ENCODE measurements at places on chromosomes 7 and 10. TPM values are rescaled to one million over a fixed set of nuclear protein-coding genes. Genes with fewer than 3 reads are reported as not detected.

DNA sequence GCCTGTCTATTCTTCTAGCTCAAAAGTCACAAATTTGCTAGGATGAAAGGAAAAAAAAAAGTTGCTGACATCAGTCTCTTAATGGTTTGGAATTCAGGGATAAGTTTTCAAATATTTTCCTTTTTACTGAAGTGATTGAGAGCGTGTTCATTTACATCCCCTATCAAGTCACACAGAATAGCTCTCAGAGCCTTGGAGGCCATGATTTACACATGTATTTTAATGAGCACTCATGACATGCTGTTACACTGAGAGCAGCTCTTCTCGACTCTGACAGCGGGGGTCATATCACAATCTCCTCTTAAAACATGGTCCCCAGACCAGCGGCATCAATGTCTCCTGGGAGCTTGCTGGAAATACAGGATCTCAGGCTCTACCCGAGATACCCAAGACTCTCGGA lies 232.7 kb downstream of the POU6F2 start:
- DNase-seq = no peak

DNA sequence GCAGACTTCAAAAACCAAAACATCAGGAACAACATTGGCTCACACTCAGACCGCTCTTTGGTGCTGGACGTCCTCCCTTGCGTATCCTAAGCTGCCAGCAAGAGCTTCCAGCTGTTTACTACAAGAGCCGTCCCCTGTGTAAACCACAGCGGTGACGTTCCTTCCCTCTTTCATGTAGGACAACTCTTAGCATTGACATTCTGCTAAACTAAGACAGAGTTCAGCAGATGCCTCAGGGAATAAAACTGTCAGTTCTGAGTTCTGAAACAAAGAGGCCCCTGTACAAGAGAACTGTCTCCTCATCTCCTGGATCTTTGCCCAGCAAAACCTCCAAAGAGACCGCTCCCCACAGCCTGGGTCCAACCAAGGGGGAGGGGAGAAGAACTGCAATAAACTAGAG lies 57.8 kb upstream of the OPALIN start:
- no peak for DNase-seq

- no peak for DNase-seq
Measured at GRCh38 chr7:7687800-7688199, 30.6 kb downstream of the RPA3 start.

DNA sequence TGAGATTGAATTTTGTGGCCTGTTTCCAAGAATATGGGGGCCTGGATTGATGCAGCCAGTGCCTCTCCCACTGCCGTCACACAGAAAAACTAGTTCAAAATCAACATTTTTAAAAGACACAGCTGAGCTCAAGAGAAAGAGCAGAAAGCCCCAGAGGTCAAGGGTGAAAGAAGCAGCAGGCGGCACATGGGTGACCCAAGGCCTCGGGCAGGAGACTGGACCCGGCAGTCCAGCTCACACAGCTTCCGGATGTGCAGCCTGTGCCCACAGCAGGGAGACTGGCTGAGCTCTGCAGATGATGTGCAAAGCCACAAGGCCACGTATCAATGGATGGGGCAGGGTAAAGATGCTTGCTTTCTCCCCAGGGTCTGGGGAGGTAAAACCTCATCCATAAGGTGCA lies 50.4 kb upstream of the RNF32 start:
- DNase-seq = no peak

The ENTPD1 gene
- total RNA-seq = 0.37 TPM

DNA sequence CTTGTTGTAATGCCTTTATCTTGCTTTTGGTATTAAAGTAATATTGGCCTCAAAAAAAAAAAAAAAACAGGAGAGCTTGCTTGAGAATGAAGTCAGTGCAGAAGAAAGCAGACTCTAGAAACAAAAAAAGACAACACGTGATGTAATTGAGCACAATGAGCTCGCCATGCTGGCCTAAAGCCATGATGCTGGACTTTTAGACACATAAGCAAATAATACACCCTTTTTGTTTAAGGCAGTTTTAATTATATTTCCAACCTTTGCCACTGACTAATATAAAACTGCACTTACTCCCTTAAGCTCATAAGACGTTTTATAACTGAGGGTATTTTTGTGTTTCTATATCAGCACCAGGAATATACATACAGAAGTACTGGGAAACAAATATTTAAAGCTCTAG lies 798.3 kb downstream of the KCNMA1 start:
- no peak for DNase-seq

DNA sequence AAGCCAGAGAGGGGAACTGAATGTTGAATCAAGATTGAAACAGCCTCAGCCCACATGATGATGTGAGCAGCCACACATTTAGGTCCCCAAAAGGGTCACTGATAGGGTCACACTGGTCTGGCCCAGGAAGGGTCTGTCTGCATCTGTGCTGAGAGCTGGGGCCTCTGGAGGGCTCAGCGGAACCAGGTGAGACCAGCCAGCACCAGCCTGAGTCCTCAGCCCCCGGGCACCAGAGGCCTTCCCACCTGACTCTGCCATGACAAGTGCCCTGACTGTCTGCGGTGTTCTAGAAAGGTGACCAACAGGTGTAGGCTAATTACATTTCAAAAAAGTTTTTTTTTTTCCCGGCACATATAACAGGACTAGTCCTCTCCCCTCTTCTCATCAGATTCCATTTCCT lies 76.2 kb downstream of the WDR11 start:
- no peak for DNase-seq

The MOGAT3 gene
- total RNA-seq = not detected

The RARRES2 gene
- total RNA-seq = 2.1 TPM

GRCh38 chr10:119198438-119198837 lies 8.9 kb upstream of the GRK5 start:
- no peak for DNase-seq

DNA sequence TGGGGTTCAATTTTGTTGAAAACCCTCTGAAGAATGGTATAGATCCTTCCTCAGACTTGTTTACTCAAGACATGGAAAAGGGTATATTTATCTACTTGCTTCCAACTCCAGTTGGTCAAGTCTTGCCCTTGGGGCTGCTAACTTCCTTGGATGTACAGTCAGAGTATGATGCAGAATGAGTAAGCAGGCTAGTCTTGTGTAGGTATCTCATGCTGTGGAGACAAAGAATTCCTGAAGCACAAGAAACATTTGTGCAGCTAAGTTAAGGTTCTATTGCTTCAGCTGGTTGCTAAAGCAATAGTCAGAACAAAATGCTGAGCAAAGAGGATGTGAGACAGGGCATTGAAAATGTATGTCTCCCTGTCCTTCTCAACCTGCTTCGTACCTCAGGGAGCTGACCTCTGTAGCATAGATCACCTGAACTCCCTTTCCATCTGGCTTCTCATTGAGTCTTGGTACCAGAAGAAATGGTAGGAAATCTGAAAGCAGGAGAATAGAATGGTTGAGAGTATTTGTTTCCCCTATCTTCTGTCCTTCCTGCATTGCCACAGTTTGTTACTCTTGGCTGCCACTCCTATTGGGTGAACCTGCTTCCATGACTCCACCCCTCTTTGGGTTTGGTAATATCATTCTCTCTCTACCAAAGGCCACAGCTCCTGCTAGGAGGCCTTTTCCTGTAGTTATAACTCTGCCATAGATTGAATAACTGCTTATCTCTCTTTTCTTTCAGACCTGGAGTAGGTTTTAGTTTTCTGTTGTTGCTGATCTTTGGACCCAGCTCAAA lies 346.0 kb downstream of the PHF14 start:
- no peak for DNase-seq

- no peak for DNase-seq
Measured at GRCh38 chr10:132667342-132668047, 118.5 kb downstream of the NKX6-2 start.

- no peak for DNase-seq
Measured at GRCh38 chr10:100623521-100624230, 87.9 kb downstream of the HIF1AN start.

GRCh38 chr10:121598263-121599249 lies at the start of gene FGFR2:
FGFR2 (minus strand) TSS chr10:121598444; CDS start chr10:121593817, 4,627 bp downstream.
- DNase-seq = peak; percentile 56

The CPA4 gene
- total RNA-seq = 38.7 TPM

The PEX1 gene
- 13.1 TPM for total RNA-seq

GRCh38 chr10:44281089-44281613 lies 103.7 kb downstream of the CXCL12 start:
- DNase-seq = no peak

GRCh38 chr7:6545398-6546126 lies 5.7 kb downstream of the GRID2IP start:
- DNase-seq = no peak

The RADIL gene
- total RNA-seq = 5.3 TPM

- no peak for DNase-seq
Measured at GRCh38 chr7:34845666-34846361, 187.8 kb downstream of the NPSR1 start.

- DNase-seq = no peak
Measured at GRCh38 chr7:147008530-147008929, 891.9 kb downstream of the CNTNAP2 start.

The SPDYE5 gene
- total RNA-seq = not detected

DNA sequence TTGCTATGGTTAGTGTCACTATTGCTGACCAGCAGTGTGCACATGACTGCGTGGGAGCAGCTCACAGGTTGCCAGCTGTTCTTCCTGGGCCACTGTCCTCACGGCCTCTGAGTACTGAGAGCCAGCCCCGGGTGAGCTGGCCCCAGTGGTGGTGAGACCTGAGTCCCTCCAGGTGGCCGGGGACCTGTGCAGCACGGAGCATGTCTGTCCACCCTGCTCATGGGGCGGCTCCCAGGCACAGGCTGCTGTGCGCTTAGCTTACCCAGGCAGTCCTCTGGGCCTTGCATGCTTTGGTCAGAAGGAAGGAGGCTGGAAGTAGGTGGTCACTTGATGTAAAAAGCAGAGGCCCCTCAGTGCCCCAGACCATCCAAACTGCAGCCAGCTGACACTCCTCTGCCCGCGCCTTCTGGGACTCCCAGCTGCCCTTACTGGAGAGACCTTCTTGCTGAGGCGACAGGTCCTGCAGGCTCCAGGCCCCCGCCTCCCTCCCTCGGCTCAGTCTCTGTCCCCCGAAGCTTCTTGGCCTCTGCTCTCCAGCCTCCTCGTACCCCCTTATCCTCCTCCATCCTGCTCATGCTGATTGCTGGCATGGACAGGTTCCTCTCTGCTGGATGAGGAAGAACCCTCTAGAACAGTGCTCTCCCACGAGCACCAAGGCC lies 30.9 kb upstream of the DPYSL4 start:
- DNase-seq = no peak

- no peak for DNase-seq
Measured at GRCh38 chr7:96084881-96085553, 236.9 kb downstream of the SLC25A13 start.

The ASIC3 gene
- total RNA-seq = 4.4 TPM

DNA sequence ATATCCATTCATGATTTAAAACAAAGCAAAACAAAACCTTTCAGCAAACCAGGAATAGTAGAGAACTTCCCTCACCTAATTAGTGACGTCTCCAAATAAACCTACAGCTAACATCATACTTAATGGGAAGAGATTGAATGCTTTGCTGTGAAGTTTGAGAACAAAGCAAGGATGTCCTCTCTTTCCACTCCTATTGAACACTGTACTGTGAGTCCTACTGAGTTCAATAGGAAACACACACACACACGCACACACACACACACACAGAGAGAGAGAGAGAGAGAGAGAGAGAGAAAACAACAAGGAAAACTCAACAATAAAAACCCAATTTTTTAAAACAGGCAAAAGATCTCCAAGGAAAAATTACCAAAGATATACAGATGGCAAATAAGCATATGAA lies 32.3 kb downstream of the PODXL start:
- DNase-seq = no peak

The PIP4K2A gene
- total RNA-seq = 41.9 TPM

GRCh38 chr7:117565226-117565625 lies 85.4 kb downstream of the CFTR start:
- DNase-seq = no peak

DNA sequence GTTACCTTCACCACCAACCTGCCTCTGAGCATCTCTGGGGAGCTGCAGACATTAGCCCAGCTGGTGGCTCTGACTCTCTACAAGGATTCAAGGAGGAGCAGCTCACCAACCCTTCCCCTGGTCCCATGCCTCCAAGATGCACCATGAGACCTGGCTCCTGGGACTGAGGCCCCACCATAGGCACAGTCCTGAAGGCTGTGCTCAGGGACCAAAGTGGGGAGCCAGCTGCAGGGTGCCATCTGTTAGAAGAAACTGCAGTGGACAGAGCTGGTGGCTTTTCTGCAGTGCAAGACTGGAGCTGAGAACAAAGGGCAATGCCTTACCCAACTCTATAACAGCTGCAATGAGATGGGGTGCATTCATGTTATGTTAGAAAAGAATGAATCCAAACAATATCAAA lies 581.6 kb downstream of the TCERG1L start:
- no peak for DNase-seq

The TASOR2 gene
- 80.3 TPM for total RNA-seq

GRCh38 chr7:30881448-30881847 lies 30.2 kb upstream of the AQP1 start:
- no peak for DNase-seq

The TMEM236 gene
- 0.07 TPM for total RNA-seq

DNA sequence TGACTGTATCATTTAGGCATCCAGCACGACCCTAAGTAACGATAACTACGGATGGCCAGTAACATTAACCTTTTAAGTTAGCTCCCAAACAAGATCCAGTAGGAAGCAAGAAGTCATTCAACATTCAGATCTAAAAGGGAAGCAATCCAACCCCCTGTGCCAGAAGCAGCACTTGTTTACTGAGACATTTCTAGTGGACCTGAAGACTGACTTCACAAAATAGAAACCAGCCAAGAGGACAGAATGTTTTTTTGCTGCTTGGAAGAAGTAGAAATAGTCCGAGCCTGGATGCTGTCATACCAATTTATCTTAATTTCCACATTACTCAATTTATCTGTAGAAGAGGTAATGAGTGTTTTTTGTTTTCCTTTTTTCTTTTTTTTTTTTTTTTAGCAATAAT lies 88.0 kb upstream of the CTTNBP2 start:
- DNase-seq = no peak

- no peak for DNase-seq
Measured at GRCh38 chr10:103042129-103042528, 124.0 kb downstream of the CNNM2 start.

The PIK3AP1 gene
- total RNA-seq = 7.1 TPM

DNA sequence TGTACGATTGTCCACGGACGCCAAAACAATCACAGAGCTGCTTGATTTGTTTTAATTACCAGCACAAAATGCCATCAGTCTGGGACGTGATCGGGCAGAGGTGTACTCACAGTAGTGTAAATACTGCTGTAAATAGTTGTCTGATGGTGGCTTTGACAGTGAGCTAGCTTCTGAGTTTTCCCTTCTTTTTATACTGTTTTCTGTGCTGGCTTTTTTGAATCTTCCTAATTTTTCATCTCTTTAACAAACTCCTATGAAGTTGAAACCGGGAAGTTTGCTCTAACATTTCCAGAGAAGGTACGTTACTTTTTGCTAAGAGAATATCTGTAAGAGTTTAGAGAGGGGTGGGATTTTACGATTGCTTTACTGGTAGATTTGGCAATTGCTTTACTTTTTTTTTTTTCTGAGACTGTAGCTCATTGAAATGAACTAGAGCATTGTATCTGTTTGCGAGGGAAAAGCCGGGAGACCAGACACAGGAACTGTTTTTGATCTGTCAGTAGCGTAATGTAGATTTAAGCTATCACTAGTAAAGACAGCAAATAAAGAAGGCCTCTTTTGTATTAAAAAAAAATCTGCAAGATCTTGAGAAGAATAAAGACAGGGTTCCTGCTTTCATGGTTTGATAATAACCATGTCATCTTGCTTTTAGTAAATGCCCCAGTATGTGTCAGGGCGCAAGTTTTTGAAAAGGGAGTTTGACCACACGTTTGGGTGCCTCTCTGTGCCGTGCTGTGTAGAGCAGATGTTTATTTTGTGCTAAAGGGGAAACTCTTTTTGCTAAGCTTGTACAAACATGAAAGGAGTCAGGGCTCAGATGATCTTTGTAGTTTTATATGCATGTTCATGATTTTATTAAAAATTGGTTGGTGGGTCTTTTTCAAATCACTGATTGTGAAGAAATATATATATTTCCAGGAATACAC lies 712 bp downstream of the FOXP2 start:
- DNase-seq = no peak
